WTC11 (cell line): ENCODE measurements at places on chromosomes 16 and 17. TPM values are rescaled to one million over a fixed set of nuclear protein-coding genes. Genes with fewer than 3 reads are reported as not detected.

GRCh38 chr17:30316736-30317135, 17.1 kb downstream of the TMIGD1 start:
- no peak for DNase-seq

GRCh38 chr17:19940722-19941464, 36.7 kb downstream of the AKAP10 start:
- DNase-seq = no peak

- DNase-seq = no peak
Measured at GRCh38 chr17:68379692-68380677, 77.3 kb downstream of the WIPI1 start.

DNA sequence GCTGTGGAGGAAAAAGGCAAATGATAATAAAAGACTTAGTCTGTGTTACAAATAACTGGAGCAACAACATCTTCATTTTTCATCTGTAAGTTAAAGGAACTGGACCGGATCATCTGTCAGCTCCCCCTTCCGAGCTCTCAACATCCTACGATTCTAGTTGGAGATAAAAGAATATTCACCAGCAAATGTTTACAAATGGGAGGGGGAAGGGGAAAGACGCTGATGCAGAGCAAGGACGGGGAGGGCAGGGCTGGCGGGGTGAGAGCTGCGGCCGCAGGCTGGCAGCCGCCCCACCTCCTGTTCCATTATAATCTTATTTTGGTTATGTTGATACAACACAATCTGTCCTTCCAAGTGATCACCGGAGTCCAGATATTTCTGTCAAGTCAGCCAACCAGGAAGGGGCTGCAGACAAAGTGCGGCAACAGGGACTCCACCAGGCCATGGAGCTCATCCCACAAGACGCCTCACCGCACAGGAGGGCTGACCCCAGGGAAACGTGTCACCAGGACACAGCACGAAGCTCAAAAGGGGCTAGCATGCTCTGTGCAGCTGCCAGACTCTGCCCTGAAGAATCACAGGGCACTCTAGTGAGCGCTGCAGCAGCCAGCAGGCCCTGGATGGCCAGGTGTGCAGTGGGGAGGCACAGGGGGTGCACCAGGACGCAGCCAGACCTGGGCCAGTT, 19.7 kb downstream of the FBXO31 start:
- no peak for DNase-seq

DNA sequence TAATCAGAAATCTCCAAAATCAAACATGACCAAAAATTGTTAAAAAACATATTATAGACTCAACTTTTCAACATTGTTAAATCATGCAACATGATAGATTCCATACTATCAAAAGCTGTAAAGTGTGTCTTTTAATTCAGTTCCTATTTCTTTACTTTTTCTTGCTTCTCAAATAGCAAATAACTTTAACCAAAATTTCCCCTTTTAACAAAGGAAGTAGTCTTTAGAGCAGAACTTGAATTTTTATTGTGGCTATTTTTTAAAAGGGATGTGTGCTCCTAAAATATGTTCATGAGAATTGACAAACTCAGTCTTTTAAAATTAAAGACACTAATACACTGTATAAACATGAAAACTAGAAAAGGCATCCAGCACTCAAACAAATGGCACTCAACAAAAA, 49.1 kb downstream of the SPAG9 start:
- no peak for DNase-seq

DNA sequence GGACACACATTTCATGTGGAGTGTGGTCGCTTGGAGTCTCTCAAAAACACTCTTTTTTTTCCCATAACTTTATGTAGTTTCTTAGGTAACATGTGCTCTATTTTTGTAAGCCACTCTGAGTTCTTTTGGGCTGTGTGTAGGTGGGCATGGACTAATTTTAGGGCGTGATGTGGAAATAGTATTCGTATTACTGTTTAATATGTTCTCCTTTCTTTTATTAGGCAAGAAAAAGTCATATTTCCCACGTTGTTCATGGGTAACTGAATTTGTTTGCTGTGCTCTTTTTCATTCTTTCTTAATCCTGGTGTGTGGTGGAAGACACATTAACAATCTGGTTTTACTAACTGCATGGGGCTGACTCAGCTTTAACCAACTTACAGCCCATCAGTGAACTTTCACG, 27.4 kb downstream of the NDEL1 start:
- no peak for DNase-seq

- DNase-seq = no peak
Measured at GRCh38 chr17:22268214-22268911, 576.0 kb downstream of the KCNJ18 start.

- DNase-seq = no peak
Measured at GRCh38 chr16:23131931-23132621, 17.2 kb downstream of the USP31 start.

DNA sequence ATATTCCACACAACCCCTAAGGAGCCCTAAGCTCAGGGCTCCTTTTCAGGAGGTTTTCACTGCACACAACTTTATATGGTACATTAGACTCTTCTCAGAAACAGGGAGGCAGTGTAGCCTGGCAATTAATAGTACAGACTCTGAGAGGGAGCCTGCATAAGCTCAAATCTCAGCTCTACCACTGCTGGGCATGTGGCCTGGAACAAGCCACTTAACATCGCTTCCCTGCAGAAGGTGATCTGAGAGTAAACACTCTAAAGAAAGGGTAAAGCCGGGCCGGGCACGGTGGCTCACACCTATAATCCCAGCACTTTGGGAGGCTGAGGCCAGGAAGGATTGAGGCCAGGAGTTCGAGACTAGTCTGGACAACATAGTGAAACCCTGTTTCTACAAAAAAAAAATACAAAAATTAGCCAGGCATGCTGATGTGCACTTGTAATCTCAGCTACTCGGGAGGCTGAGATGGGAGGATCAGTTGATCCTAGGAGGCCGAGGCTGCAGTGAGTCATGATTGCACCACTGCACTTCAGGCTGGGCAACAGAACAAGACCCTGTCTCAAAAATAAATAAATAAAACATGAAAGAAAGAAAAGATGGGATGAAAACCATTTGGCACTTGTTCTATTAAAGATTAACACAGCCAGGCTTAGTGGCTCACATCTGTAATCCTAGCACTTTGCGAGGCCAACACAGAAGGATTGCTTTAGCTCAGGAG, 70.7 kb upstream of the DNAJA2 start:
- no peak for DNase-seq

DNA sequence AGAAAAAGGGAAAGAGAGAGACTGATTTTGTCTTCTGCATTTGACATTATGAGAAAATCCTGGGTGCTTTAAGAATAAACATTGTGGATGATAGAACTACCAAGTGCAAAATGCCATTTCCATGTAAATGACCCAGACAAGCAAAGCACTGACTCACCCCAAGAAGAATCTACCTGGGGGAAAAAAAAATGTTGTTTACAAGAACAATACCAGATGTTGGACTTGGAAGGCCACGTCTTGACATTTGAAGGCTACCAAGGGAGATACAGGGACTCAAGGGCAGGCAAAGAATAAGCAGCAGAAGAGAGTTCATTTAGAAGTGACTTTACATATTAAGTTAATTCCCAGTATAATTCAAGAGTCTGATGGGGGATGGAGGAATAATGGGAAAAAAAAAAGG, 125.3 kb downstream of the TMEM114 start:
- DNase-seq = no peak

BAIAP2 gene
- total RNA-seq = 16.9 to 20.7 TPM (median 18.4 TPM) in 3 replicates

SPG7 gene
- total RNA-seq = 132 to 141 TPM (median 133 TPM) in 3 replicates

FAM171A2 gene
- 28.2 to 29.9 TPM (median 28.5 TPM) in 3 replicates for total RNA-seq

CENPT gene
- 52.1 to 58.3 TPM (median 57.3 TPM) in 3 replicates for total RNA-seq
